Endothelial cell of umbilical vein (primary cell): ENCODE measurements at places on chromosomes 3 and 15. TPM values are rescaled to one million over a fixed set of nuclear protein-coding genes. Genes with fewer than 3 reads are reported as not detected.

Gene UBXN7
- total RNA-seq = 55.1 and 57.0 TPM in 2 replicates

Gene DAG1
- total RNA-seq = 88.0 and 97.5 TPM in 2 replicates

DNA sequence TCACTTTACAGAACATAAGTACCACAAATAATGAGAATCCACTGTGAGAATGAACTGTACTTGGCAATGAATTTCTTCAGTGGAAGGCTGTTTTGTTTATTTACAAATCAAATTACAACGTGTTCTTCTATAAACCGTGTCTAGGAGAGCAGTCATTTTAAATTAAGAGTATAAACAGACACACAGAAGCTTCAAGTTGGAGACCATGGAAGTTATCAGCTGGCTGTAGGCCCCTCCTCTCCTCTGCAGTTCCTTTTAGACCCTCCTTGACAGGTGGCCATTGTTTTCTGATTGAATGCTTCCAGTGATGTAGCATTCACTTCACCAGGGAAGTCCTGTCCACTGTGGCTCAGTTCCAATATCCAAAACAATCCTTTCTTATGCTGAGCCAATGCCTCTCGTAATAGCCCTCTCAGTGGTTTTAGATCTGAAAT lies 7.3 kb upstream of the MAPK6 start:
- H3K27me3 ChIP-seq = no peaks in the 10 kb centered on the region
- H3K27ac ChIP-seq = no peak overlapping the region
- DNase-seq = peak; percentile 60

- no peaks in the 10 kb centered on the region for H3K4me1 ChIP-seq
- H3K36me3 ChIP-seq = no peaks in the 10 kb centered on the region
- no peak overlapping the region for H3K4me3 ChIP-seq
Observed at GRCh38 chr3:187902936-187903335, 157.7 kb upstream of the BCL6 start.

Gene DNAH12
- 0.20 TPM in 1 of 2 replicates, not detected in the other for total RNA-seq

DNA sequence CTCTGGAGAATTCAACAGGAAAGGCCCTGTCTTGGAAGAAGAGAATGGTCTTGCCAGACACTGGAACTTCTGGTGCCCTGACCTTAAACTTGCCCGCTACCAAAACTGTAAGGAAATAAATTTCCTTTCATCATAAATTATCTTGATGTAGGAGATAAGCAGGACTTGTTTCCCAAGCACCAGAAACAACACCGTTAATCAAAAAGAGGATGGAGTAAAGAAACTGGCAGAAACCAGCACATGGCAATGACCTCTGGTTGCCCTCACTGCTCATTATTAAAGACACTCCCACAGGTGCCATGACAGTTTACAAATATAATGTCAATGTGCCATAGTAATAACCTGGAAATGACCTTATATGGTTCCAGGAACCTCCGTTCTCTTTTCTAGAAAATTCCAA lies 426.1 kb downstream of the EDEM1 start:
- H3K27ac ChIP-seq = no peak overlapping the region
- H3K4me1 ChIP-seq = no peaks in the 10 kb centered on the region
- H3K4me3 ChIP-seq = no peak overlapping the region
- no peaks in the 10 kb centered on the region for H3K36me3 ChIP-seq
- DNase-seq = no peak

Gene TMEM158
- 0.42 TPM in 2 replicates for total RNA-seq

- no peak overlapping the region for H3K27ac ChIP-seq
- H3K4me1 ChIP-seq = no peaks in the 10 kb centered on the region
- no peak overlapping the region for H3K4me3 ChIP-seq
- no peaks in the 10 kb centered on the region for H3K36me3 ChIP-seq
- no peak for DNase-seq
- H3K27me3 ChIP-seq = no peaks in the 10 kb centered on the region
Observed at GRCh38 chr3:71916747-71917369, 131.9 kb upstream of the PROK2 start.

DNA sequence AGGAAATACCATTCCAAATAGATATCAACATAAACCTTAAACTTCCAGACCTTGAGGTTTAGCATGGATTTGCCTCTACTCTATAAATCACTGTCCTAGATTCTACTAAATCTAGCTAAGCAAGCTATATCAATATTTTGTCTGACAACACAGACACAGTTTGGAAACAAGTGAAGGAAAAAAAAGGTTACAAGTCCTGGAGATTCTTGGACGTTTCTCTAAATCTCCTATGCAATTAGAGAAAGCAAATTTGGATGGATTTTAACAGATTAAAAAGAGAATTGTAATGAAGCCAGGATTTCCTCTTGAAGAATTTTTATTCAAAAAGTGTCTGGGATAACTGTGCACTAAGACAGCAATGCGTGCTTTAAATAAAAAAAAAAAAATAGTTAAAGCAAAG lies 441.1 kb upstream of the DPH6 start:
- H3K27ac ChIP-seq = no peak overlapping the region
- no peak overlapping the region for H3K4me3 ChIP-seq
- H3K36me3 ChIP-seq = no peaks in the 10 kb centered on the region
- peaks cover 12% of the 10 kb centered on the region for H3K4me1 ChIP-seq
- no peaks in the 10 kb centered on the region for H3K27me3 ChIP-seq
